H1 (cell line): ENCODE measurements at places on chromosomes 13 and 19. TPM values are rescaled to one million over a fixed set of nuclear protein-coding genes. Genes with fewer than 3 reads are reported as not detected.

- peaks cover 3% of the 10 kb centered on the region; the same call in 1 of the 2 replicates for H3K4me1 ChIP-seq
- no peak overlapping the region for H3K27ac ChIP-seq
These were observed 1.2 kb upstream of the ENOX1 start for GRCh38 chr13:43787997-43788396.

DNA sequence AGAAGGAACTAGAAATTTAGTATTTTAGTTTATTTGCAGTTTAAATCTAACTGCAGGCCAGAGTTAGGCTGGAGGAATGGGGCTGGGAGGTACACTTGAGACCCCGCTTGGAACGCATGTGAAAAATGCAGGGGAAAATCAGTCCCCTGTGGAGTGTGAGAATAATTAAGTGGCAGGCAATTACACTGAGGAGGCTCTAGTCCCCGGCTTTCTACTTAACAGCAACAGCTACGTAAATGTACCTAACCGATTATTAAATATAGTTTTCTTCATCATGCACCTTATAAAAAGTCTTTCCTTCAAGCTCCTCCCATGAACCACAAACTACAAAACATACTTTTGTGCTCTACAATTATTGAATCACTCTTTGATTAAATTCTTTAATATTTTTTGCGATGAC is 804 bp downstream of the ZNF708 start:
- no peaks in the 10 kb centered on the region for H3K27me3 ChIP-seq
- H3K27ac ChIP-seq, result peak overlapping the region; percentile 98; the same call in 1 of the 2 replicates
- peak overlapping the region; percentile 94 for H3K4me3 ChIP-seq
- no peak for DNase-seq

GRCh38 chr13:80126389-80127068 is 214.4 kb downstream of the SPRY2 start:
- no peak overlapping the region for H3K4me3 ChIP-seq
- DNase-seq, result no peak
- no peak overlapping the region for H3K27ac ChIP-seq

GRCh38 chr19:576768-577438 is 4.5 kb downstream of the BSG start:
- peaks cover 4% of the 10 kb centered on the region for H3K4me1 ChIP-seq
- no peak for DNase-seq
- peaks cover 15% of the 10 kb centered on the region; the same call in 1 of the 2 replicates for H3K36me3 ChIP-seq
- H3K27ac ChIP-seq, result no peak overlapping the region

- no peak for DNase-seq
- no peaks in the 10 kb centered on the region; the same call in 1 of the 2 replicates for H3K36me3 ChIP-seq
- no peaks in the 10 kb centered on the region for H3K27me3 ChIP-seq
- no peak overlapping the region; the same call in 1 of the 2 replicates for H3K27ac ChIP-seq
These were observed 20.4 kb upstream of the ERCC5 start for GRCh38 chr13:102825400-102825799.

DNA sequence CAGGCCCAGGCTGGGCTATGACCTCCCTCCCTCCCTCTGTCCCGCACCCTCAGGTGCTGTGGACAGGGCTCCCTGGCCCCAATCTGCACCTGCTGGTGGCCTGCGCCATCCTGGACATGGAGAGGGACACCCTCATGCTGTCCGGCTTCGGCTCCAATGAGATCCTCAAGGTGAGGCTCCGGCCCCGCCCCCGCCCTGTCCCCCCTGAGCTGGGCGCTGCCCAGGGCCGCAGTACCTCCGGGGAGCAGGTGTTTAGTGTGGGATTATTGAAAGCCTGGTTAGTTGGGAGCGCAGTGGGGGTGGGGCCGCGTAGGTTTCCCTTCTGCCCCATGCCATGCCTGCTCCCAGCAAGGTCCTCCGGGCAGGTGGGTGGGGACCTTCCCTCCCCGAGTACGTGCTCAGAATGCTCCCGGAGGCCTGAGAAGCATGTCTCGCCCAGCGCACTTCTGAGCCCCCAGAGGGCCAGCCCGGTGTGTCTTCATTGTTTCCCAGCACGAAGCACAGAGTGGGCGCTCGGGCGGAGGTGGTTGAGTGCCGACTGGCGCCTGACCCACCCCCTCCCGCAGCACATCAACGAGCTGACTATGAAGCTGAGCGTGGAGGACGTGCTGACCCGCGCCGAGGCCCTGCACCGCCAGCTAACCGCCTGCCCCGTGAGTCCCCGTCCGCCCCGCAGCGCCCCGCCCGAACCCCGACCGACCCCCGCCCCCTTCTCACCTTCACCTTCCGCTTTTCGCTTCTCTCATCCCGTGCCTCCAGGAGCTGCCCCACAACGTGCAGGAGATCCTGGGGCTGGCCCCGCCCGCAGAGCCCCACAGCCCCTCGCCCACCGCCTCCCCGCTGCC is 8.8 kb downstream of the IL4I1 start:
- H3K27ac ChIP-seq, result no peak overlapping the region
- H3K36me3 ChIP-seq, result peaks cover 21% of the 10 kb centered on the region
- H3K27me3 ChIP-seq, result no peaks in the 10 kb centered on the region
- no peak overlapping the region for H3K4me3 ChIP-seq
- peaks cover 8% of the 10 kb centered on the region for H3K4me1 ChIP-seq
- DNase-seq, result no peak

DNA sequence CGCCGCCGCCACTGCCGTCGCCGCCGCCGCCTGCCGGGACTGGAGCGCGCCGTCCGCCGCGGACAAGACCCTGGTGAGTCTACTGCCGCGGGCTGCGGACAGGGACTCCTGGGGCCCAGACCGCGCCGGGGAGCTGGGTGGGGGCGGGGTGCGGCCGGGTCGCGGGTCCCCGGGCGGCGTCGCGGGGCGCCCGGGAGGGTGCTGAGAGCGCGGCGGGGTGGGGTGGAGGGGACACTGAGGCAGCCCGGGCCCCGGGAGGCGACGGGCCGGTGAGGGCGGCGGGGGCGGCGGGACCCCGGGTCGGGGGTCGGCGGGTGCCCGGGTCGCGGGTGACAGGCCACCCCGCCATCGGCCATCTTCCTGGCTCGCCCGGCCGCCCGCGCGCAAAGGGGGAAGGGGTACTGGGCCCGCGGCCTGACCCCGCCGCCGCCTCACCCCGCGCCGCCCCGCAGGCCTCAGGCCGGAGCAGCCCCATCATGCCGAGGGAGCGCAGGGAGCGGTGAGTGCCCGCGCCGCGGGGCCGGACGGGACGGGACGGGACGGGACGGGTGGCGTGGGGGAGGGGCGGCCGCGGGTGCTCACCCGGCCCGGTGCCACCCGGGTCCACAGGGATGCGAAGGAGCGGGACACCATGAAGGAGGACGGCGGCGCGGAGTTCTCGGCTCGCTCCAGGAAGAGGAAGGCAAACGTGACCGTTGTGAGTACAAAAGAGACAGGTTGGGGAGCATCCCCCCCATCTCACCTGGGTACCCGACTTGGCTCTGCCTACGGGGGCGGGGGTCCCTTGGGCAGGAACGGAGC is 489 bp downstream of the CCNE1 start:
- peak overlapping the region; percentile 81 for H3K4me3 ChIP-seq
- no peak overlapping the region for H3K27ac ChIP-seq
- peaks cover 2% of the 10 kb centered on the region; the same call in 1 of the 2 replicates for H3K36me3 ChIP-seq
- peak; percentile 55 for DNase-seq

DNA sequence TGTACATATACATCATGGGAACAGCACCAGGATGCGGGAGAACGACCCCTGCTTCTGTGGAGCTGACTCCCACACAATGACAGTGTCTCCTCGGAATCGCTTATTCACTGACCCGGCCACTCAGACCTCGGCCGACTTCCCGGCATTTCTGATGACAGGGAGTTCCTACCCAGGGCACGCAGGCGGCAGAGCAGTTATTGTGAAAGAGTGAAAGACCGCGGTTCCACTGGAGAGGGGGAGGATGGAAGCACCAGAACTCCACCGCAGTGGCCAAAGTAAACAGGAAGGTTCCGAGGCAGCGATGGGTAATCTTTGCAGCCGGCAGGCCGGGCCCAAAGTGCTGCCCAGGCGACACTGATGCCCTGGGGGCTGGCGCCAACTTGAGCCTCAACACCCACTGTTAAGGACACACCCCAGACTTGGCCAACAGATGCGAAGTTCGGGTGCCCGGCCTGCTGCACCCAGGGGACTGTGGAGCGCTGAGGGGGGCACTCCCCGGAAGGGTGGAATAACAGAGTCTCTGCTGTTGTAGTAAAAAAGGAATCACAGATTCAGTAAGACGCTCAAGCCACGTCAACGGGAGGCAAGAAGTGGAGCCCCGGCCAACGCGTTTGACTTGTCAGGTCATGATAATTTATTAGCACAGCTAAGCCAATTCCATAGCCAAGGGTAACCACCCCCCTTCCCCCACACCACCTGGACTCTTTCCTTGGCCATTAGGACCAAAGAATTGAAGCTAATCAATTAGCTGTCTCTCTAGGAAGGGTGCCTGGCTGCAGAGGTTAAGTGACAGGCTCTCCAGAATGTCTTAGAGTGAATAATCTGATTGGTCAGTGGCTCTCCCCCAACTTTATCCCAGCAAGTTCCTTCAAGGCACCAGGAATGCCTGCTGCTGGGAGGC is 5.8 kb downstream of the MLLT1 start:
- 0 out of 2 replicates have a peak, but pooled peaks cover 3% of the 10 kb centered on the region for H3K36me3 ChIP-seq
- no peaks in the 10 kb centered on the region for H3K27me3 ChIP-seq
- H3K4me3 ChIP-seq, result no peak overlapping the region; the same call in 1 of the 2 replicates
- H3K4me1 ChIP-seq, result peaks cover 25% of the 10 kb centered on the region

DNA sequence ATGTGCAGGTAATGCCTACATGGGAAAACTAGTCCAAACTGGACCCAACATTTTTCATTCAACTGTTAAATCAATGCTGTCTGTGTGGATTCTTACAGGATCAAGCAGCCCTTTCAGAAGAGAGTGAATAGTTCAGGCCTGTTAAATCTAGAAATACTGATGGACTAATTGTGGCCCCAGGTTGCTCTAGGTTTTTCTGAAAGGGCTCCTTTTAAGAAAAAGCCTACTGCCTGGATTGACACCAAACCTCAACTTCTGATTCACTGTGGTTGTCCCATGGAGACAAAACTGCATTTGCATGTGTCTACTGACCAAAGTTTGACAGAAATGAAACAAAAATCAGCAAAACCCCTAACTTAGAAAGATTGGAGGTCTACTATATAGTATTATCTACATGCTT is 437.0 kb downstream of the KLF12 start:
- DNase-seq, result no peak
- H3K27ac ChIP-seq, result no peak overlapping the region
- no peak overlapping the region for H3K4me3 ChIP-seq
- H3K27me3 ChIP-seq, result no peaks in the 10 kb centered on the region
- no peaks in the 10 kb centered on the region for H3K36me3 ChIP-seq
- peaks cover 13% of the 10 kb centered on the region; the same call in 1 of the 2 replicates for H3K4me1 ChIP-seq

GRCh38 chr19:15249972-15250639 is 17.9 kb upstream of the EPHX3 start:
- peaks cover 6% of the 10 kb centered on the region for H3K4me1 ChIP-seq
- H3K27me3 ChIP-seq, result no peaks in the 10 kb centered on the region
- no peak for DNase-seq
- peaks cover 14% of the 10 kb centered on the region for H3K36me3 ChIP-seq
- H3K27ac ChIP-seq, result peak overlapping the region; percentile 43; the same call in 1 of the 2 replicates

DNA sequence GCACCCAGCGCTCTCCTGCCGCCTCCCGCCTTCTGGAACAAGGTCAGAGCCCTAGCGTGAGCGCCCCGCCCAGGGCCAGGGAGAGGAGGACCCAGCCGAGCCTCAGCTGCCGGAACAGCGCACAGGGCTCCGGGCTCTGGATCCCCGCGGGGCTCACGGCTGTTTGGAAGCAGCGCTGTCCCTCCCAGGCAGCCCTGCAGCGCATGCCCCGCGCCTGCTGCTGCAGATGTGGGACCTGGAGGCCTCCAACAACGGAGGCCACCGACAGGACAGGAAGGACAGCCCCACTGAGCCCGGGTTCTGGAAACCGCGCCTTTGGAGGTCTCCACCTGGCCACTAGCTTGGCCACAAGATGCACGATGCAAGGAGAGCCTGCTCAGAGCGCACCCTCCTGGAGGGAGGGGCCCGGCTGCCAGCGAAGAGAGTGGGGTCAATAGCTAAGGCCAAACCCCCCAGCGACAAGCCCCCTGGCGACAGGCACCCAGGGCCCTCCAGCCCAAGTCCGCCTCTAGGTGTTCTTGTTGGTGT is 12.6 kb downstream of the ZSCAN18 start:
- no peak overlapping the region for H3K27ac ChIP-seq
- DNase-seq, result no peak
- H3K36me3 ChIP-seq, result peaks cover 2% of the 10 kb centered on the region
- H3K4me3 ChIP-seq, result no peak overlapping the region
- no peaks in the 10 kb centered on the region for H3K27me3 ChIP-seq

DNA sequence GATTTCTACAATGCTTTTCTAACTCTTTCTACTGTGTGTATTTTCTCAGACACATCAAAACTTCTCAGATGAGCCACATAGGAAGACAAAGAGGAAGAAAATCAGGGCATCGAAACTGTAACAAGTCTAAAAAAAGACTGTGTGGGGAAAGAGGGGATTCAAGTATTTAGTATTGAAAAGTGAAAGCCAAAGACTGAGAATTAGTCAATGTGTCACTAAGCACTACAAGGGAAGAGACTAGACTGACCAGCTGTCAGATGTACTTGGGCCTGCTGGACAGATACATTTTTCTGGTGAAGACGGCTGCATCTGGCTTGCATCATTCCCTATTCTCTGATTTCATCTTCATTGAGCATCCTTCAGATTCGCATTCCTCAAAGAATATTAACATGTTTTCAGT is 25.4 kb downstream of the COMMD6 start:
- no peaks in the 10 kb centered on the region for H3K4me1 ChIP-seq
- H3K36me3 ChIP-seq, result no peaks in the 10 kb centered on the region
- no peak overlapping the region for H3K27ac ChIP-seq
- no peak for DNase-seq
- no peaks in the 10 kb centered on the region for H3K27me3 ChIP-seq

DNA sequence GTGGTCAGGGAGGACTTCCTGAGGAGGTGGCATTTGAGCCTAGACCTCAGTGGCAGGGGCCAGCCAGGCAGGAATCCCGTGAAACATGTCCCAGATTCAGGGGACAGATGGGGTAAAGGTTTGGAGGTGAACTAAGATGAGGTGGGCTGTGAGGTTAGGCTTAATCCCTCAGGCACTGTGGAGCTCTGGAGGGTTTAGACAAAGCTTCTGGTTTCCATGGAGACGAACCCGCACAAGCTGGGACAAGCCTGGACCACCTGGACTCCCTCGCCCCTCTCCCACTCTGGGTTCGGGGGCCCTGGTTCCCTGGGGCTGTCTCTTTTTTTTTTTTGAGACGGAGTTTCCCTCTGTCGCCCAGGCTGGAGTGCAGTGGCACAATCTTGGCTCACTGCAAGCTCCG is 15.7 kb downstream of the TJP3 start:
- DNase-seq, result no peak
- H3K4me1 ChIP-seq, result no peaks in the 10 kb centered on the region
- H3K27ac ChIP-seq, result no peak overlapping the region
- H3K36me3 ChIP-seq, result no peaks in the 10 kb centered on the region

DNA sequence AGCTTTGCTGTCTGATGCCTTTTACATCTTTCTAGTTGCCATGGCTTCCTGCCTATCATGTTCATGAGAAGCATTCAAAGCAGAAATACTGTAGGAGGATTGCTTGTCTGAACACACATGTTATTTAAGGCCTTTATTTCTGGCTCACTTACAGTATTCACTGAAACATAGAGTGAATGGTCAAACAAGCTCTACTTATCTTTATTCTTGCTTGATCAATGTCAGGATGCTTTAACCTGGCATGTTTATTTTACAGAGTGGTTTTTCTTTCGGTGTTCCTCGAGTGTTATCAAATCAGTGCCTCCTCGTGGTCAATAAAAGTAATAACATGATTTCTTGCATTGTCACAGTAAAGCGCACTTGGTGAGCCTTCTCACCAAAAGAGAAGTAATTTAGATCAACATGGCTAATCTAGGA is 73.5 kb upstream of the PCDH17 start:
- H3K4me3 ChIP-seq, result no peak overlapping the region
- DNase-seq, result no peak
- H3K4me1 ChIP-seq, result no peaks in the 10 kb centered on the region
- H3K36me3 ChIP-seq, result no peaks in the 10 kb centered on the region

The TSHZ3 gene
- 9.3 and 12.3 TPM in 2 replicates for total RNA-seq

The ZNF304 gene
- 9.1 and 10.5 TPM in 2 replicates for total RNA-seq

The RFPL4A gene
- not detected in 2 replicates for total RNA-seq

The BRCA2 gene
- total RNA-seq, result 22.2 and 24.9 TPM in 2 replicates

The ZNF600 gene
- 5.9 and 8.0 TPM in 2 replicates for total RNA-seq

The FLT1 gene
- 82.1 and 90.2 TPM in 2 replicates for total RNA-seq

The ZNF558 gene
- total RNA-seq, result 4.3 and 4.6 TPM in 2 replicates

The GDF15 gene
- 4.1 and 5.0 TPM in 2 replicates for total RNA-seq
